ENCODE measurements at places on chromosomes 1 and 21. TPM values are rescaled to one million over a fixed set of nuclear protein-coding genes. Genes with fewer than 3 reads are reported as not detected.

- DNase-seq = no peak
Measured at GRCh38 chr1:150024156-150024555, 13.6 kb upstream of the OTUD7B start.

GRCh38 chr1:116725798-116726197, 28.4 kb upstream of the CD2 start:
- no peak for DNase-seq

- DNase-seq = no peak
Measured at GRCh38 chr1:72485801-72486200, 203.5 kb upstream of the NEGR1 start.

CR1L gene
- 0.32 TPM for polyA plus RNA-seq

DNA sequence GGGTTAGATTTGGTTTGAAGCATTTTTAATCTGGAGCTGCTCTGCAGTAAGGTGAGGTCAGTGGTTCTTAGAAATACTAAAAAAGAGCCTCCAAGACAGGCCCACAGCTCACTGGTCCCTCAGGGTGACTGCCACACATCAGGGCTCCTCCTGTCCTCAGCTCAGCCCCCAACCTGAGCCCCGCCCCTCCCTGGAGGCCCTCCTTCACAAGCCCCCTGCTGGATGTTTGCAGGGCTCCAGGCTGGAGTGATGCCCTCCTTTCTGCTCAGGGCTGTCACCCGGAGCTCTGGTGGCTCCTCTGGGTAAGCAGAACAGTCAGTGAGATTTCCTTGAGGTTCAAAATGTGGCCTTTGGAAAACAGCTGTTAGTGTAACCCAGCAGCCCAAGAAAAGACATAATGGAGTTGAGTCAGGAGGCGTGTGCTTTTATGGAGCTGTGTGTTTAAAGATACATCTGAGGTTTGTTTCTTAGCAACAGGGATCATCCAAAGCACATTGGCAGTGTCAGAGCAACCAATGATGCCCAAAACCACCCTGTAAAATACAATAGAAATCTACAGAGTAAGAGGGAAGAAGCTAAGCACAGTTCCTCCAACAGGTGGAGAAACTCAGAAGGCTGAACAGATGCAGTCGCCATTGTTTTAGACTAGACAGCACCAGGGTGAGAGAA, 21.4 kb downstream of the STUM start:
- DNase-seq = no peak

- no peak for DNase-seq
Measured at GRCh38 chr1:235649368-235650163, at the start of gene GNG4. Gene GNG4 (minus strand): TSS chr1:235649784. CDS start chr1:235583838, 65,946 bp downstream.

CRNN gene
- polyA plus RNA-seq = not detected

- DNase-seq = peak; percentile 16
Measured at GRCh38 chr1:240888039-240888786, 276.3 kb upstream of the GREM2 start.

IL20 gene
- polyA plus RNA-seq = not detected

- DNase-seq = no peak
Measured at GRCh38 chr1:2300851-2301606, 72.9 kb downstream of the SKI start.

DNA sequence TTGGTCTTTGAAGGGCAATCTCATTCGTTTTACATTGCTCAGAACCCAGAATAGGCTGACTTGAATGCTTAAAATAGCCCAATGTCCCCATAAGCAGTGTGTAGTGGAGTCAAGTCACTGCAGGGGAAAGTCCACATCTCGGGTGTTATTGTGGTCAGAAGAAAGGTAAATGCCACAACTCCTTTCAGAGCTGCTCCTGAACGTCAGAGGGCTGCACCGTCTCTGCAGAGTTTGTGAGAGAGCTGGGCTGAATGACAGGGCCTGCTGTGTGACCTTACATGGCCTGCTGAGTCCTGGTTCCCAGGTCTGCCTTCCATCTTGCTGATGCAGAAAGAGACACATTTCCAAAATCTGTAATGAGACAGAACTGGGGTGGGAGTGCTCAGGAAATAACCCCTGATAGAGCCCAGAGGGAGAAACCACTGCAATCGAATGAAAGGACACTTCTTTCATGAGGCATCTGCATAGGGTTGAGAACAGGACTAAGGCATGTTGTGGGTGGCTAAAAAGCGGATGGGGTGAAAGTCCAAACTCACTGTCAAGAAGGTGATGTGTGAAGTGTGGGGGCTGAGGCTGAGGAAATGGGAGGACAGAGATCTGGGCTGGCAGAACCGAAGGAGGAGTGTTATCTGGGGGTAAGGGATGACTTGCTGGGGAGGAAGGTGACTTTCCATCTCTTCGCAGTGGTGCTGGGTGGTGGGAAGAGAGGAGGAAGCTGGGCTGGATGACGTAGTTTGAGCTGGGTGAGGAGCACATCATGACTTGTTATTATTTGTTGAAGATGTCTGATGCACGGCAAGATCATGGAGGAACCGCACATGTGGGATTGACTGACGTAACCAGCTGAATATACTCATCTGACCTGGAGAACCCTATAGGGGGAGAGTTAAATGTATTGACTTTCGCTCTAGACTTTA, 33.7 kb downstream of the XCL2 start:
- no peak for DNase-seq

CTXND2 gene
- polyA plus RNA-seq = 0.11 TPM

- no peak for DNase-seq
Measured at GRCh38 chr1:57431400-57431799, 7.5 kb upstream of the DAB1 start.

DNA sequence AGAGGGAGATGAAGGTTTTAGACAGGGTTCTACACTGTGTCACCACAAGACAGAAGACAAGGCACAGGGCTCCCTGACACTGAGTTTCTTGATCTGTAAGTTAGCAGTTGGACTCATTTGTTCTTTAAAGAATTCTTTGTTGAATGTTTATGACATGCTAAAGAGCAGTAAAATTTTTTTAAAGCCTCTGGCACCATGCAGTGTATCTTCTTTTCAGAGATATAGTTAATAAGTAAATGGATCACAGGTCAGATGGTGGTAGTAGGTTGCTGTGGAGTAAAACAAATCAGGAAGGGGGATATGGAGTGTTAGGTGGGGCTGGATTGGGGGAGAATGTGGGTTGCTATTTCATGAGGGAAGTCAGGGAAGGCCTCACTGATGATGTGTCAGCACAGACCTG, 2.0 kb downstream of the CLCA4 start:
- DNase-seq = no peak

All from left renal cortex interstitium (tissue), 4 donors.